ENCODE measurements at places on chromosomes 11 and 22.

- no peak for DNase-seq
Observed at GRCh38 chr22:29604076-29604360, 585 bp downstream of the NF2 start.

DNA sequence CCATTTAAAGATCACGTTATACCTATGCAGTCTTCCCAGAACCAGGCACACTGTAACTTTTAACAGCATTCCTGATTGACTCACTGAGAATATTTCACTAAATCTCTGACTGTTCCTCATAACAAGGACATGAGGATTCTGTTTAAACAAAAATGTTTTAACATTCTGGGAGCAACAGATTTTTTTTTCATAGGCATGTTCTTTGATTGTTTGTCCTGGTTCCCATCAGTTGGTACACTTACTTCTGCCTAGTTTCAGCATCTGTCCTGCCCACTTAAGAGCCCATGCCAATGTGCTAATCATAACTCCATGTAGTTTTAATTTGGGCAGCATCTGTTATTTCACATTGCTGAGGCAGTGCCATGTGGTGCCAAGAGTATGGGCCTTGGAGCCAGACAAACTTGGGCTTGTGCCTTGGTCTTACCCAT is 138.5 kb upstream of the CTSC start:
- DNase-seq: no peak

DNA sequence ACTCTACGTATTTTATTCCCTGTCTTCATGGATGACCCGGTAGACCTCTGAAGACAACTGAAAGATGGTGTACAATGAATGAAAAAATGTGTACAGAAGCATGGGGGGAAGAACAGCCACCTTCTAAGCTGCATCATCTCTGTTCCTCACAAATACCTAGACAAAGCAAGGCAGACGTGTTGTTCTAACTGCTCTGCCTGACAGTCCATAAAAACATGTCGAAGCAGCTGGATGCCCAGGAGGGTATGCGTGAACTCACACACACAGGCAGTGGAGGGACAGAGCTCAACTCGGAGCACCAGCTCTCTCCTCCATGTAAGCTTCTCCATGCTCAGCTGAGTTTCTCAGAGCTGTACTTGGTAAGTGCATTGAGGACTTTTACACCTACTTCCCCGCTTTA is 327.4 kb downstream of the CTTN start:
- DNase-seq: no peak

DNA sequence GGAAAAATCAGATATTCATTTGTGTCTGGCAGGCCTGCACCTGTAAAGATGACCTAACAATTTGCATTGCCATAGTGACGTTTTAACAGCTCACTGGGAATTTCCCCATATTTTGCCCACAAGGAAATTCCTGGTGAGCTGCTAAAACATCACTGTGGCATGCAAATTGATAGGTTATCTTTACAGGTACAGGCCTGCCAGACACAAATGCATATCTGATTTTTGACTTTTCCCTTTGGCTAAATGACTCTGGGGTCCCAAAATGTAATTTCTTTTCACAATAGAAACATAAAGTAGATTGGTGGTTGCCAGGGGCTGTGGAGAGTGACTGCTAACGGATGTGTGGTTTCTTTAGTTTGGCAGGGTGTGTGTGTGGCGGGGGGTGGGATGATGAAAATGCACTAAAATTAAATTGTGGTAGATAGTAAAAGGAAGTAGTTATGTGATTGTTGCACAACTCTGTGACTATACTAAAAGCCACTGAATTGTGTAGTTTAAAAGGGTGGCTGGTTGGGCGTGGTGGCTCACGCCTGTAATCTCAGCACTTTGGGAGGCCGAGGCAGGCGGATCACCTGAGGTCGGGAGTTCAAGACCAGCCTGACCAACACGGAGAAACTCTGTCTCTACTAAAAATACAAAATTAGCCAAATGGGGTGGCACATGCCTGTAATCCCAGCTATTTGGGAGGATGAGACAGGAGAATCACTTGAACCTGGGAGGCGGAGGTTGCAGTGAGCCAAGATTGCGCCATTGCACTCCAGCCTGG is 18.5 kb upstream of the FEZ1 start:
- DNase-seq: no peak
